ENCODE measurements at places on chromosomes 3 and 15. TPM values are rescaled to one million over a fixed set of nuclear protein-coding genes. Genes with fewer than 3 reads are reported as not detected.

DNA sequence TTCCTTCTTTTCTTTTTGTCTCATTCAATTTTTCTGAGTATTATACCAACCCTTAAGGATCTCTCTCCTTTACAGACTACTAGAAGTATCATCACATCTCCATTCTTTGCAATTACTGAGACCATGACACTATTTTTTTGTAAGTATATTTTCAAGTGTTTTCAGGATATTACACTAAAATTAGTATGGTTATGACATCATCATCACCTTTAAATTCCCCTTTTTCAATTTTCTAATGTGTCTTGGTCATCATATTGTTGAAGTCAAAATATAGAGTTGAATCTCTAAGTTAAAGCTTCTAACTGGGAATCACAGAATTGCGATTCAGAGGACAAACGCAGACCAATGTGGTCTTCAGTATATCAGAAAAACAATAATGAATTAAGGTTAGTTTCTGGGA is 1475.1 kb downstream of the OTOL1 start:
- no peak for DNase-seq

DNA sequence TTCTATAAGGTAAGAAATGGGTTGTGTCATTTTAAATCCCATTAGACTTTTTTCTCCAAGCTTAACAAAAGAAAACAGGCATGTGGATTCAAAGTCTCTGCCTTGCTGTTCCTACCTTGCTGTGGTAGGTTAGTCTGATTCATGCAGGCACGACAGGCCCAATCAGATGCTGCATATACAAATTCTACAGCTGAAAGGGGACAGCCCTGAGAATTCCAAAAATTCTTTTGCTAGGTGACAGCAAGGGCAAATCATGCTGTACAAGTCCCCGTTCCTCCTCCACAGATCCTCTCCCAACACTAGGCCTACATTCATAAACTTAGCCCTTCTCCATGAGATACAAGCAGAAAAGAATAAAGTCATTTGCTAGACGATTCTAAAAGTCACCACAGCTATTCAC is 161.2 kb upstream of the THBS1 start:
- DNase-seq: no peak

- no peak for DNase-seq
These were observed 52.1 kb upstream of the P3H2 start for GRCh38 chr3:190172751-190173150.

- no peak for DNase-seq
These were observed 1.8 kb upstream of the MYL3 start for GRCh38 chr3:46865031-46865507.

- no peak for DNase-seq
These were observed 26.4 kb upstream of the ZNF774 start for GRCh38 chr15:90325726-90326125.

DNA sequence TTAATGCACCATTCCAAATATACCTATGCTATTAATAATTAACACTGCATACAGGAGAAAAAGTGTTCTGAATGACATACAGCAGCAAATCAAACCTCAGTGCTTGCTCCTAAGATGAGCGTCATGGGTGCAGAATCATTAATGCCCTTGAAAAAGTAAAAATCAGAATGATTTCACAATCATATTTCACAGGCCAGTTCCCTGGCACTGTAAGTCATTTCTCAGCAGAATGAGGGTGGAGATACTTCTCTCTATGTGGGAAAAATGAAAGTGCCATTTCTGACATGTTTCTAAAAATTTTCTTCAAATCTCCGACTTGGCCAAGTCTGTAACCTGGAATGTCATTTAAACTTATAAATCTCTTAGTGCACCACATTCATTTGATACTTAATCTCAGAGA is 549.8 kb upstream of the AGTR1 start:
- DNase-seq: no peak

DNA sequence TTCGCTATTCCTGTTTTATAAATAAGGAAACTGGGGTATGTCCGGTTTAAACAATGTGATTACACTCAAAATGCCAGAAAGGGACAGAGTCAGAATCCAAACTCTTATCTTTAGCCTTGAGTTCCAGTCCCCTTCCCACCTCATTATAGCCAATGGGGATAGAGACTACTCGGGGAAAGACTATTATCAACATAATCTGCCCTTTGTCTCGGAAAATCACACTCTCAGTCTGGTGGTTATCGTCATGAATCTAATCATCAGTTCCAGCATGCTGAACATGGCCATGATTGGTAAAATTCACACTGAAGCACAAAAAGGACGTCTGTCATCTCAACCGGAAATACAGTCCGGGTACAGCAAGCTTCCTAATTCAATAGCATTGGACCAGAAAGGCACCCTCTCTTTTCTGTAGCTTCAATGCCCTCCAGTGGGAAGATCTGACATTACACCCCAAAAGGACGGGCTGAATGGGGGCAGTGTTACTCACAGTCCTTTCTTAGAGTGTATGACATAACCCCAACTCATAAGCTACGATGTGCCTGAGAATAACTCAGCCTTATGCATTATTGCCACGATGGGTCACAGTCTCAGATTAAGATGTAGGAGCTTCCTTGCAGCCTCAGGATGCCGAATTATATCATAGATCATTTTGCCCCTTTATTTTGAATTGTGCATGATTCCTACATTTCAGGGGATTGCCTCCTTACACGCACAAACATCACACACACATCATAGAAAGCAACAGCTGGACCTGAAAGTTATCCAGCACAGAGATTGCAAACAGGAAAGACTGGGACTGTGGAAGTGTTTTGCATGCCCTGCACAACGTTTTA is 390.4 kb upstream of the LMCD1 start:
- peak; percentile 53 for DNase-seq

DNA sequence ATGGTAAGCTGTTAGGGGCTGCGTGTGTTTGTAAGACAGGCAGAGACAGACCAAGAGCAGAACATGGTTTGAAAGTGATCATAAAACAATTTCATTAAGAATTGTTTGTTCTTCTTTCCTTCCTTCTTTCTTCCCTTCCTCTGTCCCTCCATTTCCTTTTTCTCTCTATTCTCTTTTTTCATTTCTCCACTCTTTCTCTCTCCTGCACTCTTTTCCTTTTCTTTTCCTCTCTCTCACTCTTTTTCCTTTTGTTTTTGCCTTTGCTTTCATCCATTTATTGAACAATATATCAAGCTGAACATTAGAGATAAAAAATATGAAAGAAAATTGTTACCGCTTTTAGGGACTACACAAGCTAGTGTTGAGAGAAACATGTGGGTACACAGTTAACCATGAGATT is 62.2 kb upstream of the GOLIM4 start:
- no peak for DNase-seq

DNA sequence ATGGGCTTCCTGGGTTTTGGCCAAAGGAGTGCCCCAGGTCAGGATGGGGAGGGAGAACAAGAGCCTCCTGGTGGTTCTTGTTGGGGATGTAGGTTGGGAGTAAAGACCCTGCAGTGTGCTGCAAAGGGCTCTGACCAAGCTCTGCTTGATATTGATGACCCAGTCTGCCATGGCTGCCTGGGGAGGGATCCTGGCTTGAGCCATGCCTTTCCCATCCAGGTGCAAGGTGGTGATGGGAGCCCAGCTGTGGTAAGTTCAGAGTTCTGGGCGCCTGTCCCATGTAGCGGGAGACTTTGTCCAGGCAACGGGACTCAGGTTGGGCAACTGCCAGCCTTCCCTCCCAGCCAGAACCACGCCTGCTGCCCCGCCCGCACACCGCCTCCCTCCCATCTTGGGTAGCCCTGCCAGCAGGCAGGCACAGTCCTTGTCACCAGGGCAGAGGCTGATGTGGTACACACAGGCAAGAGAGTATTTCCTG is 2.6 kb downstream of the GNAI2 start:
- no peak for DNase-seq

DNA sequence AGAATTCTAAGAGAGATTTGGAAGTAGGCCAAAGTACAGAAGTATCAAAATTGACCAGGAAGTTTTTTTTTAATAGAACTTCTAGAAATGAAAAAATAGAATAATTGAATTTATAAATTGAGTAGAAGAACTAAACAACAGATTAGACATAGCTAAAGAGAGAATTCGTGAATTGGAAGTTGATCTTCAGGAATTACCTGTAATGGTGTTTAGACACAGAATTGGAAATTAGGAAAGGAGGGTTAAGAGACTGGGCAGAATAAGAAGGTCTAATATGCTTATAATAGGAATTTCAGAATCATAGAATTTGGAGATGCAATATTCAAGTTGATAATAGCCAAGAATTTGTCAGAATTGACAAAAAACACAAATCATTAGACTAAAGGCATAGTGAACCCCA is 16.2 kb downstream of the ACVR2B start:
- no peak for DNase-seq

DNA sequence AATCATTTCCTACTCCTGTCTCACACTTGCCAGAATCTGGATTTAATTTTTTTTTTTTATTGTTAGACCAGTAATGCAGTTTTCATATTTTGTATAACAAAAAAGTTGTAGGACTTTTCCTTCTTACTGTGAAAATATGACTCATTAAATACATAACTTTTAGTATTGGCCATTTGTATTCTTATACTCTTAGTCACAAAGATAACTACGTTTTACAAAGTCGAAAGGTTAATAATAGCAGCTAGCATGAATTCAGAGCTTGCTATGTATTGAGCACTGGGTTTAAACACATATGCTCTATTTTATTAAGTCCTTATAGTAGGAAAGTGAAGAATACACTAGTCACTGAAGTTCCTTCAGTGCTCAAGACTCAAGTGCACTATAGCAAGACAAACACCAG is 43.1 kb downstream of the LRRN1 start:
- no peak for DNase-seq

The HHATL gene
- total RNA-seq: 0.69 TPM

The ALPK3 gene
- total RNA-seq: 7.2 TPM

- no peak for DNase-seq
These were observed 49.4 kb upstream of the HES1 start for GRCh38 chr3:194086388-194087075.

DNA sequence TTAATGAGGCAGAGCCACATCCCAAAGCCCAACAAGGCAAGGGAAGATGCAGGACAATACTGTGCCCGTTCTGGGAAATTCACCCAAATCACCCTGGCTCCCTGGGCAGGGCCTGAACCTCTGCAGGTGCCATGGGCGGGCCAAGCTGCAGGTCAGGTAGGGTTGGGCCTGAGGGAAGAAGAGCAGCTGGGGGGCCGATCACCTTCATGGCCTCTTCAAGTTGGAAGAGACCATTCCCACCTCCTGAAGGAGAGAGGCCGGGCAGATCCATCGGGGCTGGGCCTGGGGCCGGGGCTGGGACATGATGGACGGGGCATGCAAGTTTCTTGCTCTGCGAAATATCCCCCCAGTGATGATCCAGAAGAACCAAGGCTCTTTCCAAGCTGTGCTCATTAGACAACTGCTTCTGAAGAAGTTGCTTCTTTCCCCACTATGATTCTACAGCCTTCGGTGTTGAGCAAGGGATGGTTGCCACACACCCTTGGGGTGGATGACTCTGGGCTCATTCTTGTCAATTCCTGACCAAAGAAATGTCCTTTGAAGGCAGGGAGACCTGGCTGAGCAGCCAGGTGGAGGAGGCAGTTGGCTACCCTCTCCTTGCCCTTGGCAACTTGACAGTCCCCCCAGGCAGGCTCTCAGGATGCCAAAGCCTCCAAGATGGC is 38.2 kb downstream of the KLHL25 start:
- DNase-seq: no peak

DNA sequence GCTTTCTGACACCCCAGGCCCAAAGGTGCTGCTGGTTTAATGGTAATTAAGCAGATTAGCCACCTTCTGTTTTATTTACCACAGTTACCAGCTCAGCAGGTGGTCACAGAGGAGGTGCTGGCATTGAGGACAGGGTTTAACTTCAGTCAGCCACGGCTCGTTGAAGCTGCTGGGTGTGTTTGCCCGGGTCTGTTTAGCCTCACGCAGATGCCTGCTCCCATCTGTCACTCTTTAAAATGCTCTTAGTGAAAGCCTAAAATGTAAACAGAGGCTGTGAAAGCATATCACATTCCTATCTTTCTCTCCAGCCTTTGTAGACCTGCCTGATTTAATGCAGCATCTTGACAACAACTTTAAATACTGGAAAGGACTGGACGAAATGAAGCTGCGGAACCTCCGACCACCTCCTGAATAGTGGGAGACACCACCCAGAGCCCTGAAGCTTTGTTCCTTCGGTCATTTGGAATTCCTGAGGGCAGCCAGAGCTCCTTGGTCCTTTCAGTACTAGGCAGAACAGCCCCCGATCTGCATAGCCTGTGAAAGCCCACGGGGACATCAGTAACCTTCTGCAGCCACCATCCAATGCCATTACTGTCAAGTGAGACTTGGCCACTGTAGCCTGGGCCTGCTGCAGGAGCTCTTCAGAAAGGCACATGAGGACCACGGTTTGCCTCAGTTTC is 156.0 kb downstream of the PDE8A start:
- no peak for DNase-seq

DNA sequence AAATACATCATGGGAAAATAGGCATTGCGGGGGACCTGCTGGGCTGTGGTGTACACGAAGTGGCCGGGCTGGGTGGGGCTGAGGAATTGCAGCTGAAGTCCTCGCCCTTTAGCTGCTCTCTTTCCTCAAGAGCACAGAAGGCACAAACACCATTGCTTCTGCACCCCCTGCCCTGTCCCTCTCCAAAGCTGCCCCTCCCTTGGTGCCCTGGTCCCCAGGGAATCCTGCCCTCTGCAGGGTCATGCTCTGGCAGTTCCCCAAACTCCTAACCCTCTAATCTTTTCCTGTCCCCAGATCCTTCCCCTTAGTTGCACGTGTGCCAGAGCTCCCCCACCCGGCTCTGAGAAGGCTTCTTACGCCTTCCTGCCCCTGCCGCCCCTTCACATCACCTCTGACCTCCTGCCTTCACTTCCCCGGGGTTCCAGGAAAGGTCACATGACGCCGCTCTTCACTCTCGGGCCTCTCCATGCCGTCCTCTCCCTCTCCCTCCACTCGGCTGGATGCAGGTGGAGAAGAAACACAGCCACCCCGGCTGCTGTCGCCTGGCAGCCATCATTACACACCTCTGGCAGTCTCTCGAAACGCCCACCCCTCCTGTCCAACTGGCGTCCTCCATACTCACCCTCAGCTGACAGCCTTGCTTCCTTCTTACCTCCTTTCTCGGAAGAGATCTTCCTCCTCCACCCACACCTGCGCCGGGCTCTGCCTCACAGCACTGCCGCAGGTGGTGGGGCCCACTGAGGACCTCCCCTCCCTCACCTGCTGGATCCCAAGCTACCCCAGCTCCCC is 6.9 kb upstream of the PCSK6 start:
- DNase-seq: no peak

The CA12 gene
- 5.8 TPM for total RNA-seq

GRCh38 chr3:15728766-15729165 is 69.0 kb downstream of the ANKRD28 start:
- no peak for DNase-seq

- DNase-seq: no peak
These were observed 134.0 kb downstream of the LPP start for GRCh38 chr3:188287762-188288505.

The SLC22A14 gene
- 0.16 TPM for total RNA-seq

- peak; percentile 20 for DNase-seq
These were observed 1.0 kb downstream of the ZFAND6 start for GRCh38 chr15:80060356-80061006.

The SCN11A gene
- total RNA-seq: 11.8 TPM

DNA sequence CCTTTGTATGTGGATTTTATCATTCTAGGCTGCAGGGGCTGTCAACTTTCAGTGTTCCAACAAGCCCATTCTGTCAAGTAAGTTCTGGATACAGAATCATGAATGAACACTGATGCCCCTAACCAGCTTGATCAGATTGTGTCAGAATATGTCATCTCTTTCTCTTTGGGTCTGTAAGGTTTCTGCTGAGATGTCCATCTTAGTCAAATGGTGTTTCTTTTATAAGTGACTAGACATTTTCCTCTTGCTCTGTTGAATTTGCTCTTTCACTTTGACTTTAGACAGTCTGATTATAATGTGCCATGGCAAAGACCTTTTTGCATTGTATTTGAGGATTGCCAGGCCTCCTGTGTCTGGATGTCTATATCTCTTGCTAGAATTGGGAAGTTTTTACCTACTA is 660.9 kb upstream of the CBLB start:
- no peak for DNase-seq
